ENCODE measurements at places on chromosomes 11 and 22.

DNA sequence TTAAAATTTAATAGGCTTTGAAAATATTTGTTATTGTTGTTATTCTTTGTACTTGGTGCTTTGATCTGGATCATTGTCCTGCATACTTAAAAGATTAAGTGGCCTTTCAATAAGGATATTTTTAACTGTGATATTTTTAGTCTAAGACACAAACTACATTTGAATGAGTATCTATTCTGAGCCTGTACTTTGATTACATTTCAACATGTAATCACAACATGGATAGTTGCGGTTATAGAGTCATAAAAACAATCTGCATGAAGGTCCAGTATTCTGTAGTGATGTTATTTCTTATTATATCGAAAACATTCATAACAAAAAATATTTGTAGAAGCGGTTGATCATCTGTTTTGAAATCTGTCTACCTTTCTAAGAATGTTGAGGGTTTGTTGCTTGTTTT, 58.6 kb downstream of the HIPK3 start:
- DNase-seq, result no peak

DNA sequence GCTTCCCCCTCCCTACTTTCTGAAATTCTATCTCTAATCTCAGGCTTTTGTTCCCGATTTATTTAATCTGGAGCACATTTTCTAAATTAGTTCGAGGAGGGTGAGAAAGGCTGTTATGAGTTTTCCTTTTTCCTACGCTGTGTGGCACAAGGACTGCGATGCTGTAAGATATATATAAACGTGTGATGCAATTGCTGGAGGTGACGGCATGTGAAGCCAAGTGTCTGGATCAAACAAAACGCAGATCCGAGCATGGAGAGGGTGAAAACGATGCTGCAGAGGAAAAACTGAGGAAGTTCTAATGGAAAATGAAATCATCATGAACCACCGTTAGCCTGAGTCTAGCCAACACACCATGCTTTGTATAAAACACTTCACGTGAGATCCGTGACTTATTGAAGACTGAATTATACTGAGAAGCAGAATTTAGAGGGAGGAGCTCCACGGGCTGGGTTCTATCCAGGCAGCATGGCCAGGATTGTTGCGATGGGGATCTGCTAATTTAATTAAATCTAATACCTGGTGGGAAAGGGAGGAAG, 4.4 kb downstream of the PKNOX2 start:
- DNase-seq, result no peak

GRCh38 chr11:67700548-67701262, 26.3 kb upstream of the ALDH3B2 start:
- DNase-seq, result no peak

DNA sequence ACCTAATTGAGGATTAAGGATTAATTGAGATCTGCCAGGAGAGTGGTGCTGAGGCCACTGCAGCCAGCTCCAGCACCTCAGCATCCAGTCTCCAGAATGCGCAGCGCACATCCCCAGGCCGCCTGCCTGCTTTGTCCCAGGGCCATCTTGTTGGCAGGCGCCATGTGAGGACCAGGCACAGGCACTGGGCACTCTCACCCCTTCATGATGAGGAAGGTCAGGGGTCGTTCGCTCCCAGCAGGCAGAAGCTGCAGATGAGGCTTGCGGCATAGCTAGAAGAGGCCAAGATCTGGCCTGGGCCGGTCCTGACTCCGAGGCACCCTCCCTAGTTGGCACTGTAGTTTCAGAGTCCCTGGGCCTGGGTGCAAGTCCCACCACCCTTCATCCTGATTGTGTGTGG, 6.4 kb downstream of the CABP2 start:
- DNase-seq, result no peak

- DNase-seq, result no peak
Observed at GRCh38 chr11:8017071-8017470, 29.9 kb downstream of the EIF3F start.

GRCh38 chr11:102448869-102449224, 3.7 kb downstream of the TMEM123 start:
- DNase-seq, result no peak

GRCh38 chr11:19499026-19499669, 213.5 kb upstream of the NAV2 start:
- no peak for DNase-seq

DNA sequence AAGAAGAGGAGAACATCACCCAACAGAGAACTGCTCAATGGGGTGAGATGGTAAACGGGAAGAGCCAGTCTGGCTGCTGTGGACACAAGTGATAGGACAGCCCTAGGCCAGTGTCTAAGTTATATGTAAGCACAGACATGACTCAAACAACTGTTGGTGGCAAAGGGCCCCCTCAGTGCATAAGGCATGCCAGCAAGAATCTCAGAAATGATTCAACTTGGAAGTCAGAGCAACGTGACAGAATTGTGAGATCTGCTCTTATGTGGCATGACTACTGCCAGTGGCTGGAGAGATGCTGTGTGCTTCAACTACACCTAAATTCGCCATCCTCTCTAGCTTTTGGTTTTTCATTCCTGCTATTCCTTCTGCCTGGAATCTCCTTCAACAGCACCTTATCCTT, 7.4 kb downstream of the SLN start:
- no peak for DNase-seq

- DNase-seq, result no peak
Observed at GRCh38 chr11:119029340-119030028, 1.2 kb downstream of the SLC37A4 start.

- DNase-seq, result no peak
Observed at GRCh38 chr11:94546162-94546470, 2.4 kb downstream of the FUT4 start.

DNA sequence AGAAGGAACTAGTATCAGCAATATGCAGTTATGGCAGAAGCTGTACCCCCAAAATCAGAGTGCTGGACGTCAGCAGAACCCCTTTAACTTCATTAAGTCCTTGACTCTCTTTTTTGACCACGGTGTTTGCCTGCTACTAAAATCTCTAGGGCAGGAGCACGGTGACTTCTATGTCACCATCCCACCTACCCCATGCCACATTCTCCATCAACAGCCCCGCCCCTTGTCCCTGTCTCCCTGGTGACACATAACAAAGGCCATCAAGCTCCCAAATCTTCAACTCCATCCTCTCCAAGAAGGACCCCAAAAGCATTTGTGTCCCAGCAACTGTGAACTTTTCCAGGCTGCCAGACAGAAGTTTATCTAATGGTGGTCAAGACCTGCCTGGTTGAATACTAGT, 894 bp downstream of the ADA2 start:
- no peak for DNase-seq

DNA sequence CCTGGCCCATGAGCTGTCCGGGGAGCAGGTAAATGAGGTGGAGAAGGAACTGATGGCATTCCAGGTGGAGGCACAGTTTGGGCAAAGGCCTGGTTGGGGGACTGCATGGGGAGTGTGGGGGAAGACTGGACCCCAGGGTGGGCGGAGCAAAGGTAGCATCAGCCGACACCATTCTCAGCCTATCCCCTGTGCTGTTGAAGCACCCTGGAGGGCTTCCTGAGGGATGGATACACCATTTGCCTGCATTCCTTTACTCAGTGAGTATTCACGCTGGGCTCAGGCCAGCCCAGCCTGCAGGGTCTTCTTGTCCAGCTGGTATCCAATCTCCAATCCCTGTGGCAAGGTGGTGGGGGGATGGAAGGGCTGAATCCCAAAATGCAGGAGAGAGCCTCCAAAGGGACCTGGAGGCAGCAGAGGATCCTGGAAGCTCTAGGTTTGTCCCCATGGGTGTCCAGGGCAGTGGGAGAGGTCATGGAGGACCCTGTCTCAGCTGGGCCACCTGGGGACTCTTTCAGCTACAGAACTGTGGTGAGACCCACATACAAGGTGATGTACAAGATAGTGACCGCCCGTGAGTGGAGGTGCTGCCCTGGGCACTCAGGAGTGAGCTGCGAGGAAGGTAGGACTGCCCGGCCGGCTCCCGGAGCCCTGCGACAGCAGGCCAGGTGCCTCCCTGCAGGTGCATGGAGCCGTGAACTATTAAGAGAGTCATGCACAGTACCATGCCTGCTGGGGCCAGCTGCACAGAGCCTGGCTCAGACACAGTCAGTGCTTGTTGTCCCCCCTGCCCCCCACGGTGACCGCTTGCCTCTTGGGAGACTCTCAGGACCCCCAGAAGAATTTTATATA, 9.5 kb downstream of the EMID1 start:
- DNase-seq, result no peak

GRCh38 chr22:17159504-17159951, 451 bp upstream of the HDHD5 start:
- peak; percentile 38 for DNase-seq

DNA sequence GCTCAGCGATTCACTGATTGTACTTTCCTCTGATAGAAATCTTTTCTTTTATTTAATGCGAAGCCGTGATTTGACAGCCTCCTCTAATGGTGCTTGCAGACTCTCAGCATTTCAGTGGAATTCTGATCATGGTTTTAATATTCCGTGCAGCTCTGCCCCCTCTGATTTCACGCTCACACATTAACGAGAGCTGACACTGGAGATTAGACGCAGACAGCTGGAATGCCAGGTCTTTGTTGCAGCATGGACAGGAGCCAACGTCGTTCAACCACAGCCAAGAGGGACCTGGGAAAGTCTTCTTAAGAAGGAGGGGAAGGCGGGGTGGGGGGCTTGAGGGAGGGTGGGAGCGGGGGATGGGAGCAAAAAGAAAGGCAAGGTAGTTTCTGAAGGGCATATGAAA, 186.4 kb downstream of the BLID start:
- no peak for DNase-seq

- no peak for DNase-seq
Observed at GRCh38 chr22:32985899-32986765, 72.0 kb downstream of the SYN3 start.

DNA sequence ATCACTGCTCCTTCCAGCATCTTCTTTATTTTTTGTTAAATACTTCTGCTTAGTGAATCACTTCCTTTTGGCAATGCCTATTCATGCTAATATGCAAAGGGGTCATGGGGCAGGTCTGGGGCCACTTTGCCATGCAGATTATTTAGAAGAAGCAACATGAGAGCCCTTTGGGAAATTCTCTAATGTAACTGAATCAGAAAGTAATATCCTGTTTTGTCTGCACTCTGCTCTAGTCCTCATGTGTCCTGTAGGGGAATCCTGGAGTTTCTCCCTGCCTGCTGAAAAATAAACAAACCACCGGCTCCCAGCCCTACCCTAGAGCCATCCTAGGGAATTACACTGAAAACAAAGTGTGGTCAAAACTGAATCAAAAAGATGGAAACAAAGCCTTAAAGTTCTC, 176.5 kb upstream of the POU2AF2 start:
- no peak for DNase-seq

GRCh38 chr11:12276356-12276755, 101.0 kb upstream of the PARVA start:
- no peak for DNase-seq

- DNase-seq, result no peak
Observed at GRCh38 chr11:93622043-93622442, 39.4 kb upstream of the CEP295 start.

DNA sequence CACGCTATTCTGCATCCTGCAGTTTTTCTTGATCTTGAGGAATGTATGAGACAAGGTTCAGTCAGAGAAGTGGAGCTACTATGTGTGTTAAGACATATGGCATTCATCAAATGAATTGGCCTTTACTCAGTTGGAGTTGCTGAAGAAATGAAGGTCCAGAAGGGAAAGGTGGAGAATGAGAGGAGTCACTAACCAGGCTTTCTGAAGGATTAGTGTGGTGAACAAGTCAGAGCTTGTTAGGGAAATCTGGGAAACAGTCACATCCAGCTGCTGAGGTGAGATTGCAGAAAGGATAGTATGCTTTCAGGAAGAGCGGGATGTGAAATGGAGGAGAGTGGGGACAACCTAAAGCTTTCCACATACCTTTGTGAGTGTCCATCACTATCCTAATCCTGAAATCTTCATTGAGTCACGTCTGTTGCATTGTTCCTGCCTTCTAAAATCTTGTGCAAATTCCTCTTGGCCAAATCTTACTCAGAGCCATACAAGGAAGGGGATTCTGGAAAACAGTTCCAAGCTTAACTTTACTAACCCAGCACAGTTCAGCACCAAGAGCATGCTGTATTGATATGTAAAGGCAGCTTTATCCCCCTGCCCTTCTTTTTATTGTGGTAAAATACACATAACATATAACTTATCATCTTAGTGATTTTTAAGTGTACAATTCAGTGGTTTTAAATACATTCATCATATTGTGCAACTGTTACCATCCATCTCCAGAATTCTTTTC, 11.4 kb upstream of the PITPNB start:
- no peak for DNase-seq

- DNase-seq, result no peak
Observed at GRCh38 chr11:8204596-8204995, 35.8 kb upstream of the RIC3 start.

Measured in stimulated activated CD8-positive, alpha-beta memory T cell treated with anti-CD3 and anti-CD28 coated beads, Interleukin-15, amount 100 ng/mL, for 24 hours (primary cell).